Colonic mucosa (tissue), 4 donors: ENCODE measurements at places on chromosomes 5 and 9.

DNA sequence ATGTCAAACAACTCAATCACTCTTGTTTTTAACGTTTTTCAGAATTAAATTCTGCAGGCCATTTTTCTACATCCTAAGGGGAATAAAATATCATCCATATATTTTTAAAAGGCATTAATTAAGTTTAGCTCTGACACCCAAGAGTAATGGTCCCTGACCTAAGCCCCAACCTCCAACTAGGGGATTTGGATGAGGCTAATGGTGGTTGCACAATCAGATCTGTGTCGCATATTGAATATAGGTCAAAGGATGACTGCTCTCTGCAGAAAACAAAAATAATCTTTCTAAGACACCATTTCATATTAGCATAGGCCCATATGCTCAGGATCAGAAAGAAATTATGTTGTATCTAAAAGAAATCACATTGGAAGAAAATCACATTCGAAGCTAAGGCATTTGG lies 20.7 kb downstream of the CDH6 start:
- H3K27me3 ChIP-seq = no peaks in the 10 kb centered on the region
- H3K36me3 ChIP-seq = no peaks in the 10 kb centered on the region
- DNase-seq = no peak

GRCh38 chr5:109486200-109486804 lies 76.5 kb upstream of the PJA2 start:
- DNase-seq = no peak
- H3K4me3 ChIP-seq = no peak overlapping the region
- no peak overlapping the region for H3K27ac ChIP-seq
- no peaks in the 10 kb centered on the region for H3K36me3 ChIP-seq
- H3K4me1 ChIP-seq = peaks cover 9% of the 10 kb centered on the region

DNA sequence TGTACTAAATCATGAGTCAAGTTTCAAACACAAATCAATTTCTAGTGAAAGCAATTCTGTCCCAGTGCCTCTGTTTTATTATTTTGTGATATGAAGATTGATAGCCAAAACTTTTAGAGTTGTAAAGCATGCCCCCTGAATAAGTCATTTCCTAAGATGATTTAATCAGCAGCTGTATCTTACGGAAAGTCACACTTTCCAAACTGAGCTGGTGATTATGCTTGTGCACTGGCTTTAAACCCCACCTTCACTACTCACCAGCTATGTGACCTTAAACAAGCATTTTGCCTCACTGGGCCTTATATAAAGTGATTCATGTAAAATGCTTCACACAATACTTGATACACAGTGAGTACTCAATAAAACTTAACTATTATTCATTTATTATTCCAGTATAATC lies 78.1 kb downstream of the EDIL3 start:
- DNase-seq = no peak
- no peak overlapping the region for H3K4me3 ChIP-seq
- H3K36me3 ChIP-seq = no peaks in the 10 kb centered on the region
- no peak overlapping the region for H3K27ac ChIP-seq

- no peaks in the 10 kb centered on the region for H3K4me1 ChIP-seq
- no peak overlapping the region for H3K27ac ChIP-seq
- DNase-seq = no peak
- no peaks in the 10 kb centered on the region for H3K27me3 ChIP-seq
- no peak overlapping the region for H3K4me3 ChIP-seq
Measured at GRCh38 chr5:84779186-84779585, 394.5 kb upstream of the EDIL3 start.

DNA sequence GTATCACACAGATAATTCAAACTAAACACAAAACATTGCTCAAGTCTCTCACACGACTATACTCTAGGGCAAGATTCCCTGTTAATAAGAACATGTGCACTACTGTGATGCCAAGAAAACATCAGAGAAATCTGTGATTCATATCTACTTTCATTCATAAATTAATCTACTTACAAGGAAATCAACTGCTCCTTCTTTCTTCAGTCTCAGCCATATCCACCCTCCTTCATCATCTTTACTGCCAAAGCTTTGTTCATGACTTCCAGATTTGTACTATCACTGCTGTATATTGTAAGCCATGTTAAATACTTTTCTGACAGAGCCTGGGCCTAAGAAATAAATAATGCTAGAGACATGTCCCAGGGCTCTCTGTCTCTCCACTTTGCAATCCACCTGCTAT lies 35.1 kb downstream of the CTNNAL1 start:
- no peak for DNase-seq
- no peaks in the 10 kb centered on the region for H3K27me3 ChIP-seq
- no peaks in the 10 kb centered on the region for H3K36me3 ChIP-seq
- H3K4me1 ChIP-seq = no peaks in the 10 kb centered on the region
- H3K4me3 ChIP-seq = no peak overlapping the region

DNA sequence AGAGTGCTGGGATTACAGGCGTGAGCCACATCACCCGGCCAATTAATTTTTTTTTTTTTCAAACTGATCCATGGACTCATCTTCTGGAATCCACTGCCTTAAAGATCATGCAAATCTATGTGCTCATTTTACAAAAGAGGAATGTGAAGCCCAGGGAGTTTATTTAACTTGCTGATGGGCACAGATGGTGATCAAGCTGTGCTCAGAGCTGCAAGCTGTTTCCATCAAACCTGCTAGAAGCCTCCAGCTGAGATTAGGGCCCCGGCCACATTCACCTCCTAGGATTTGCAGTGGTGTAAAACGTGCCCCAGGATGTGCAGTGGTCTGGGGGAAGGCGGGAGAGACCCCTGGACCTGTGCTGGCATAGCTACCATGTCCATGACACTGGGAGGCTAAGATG lies 56.1 kb upstream of the TUT7 start:
- H3K4me3 ChIP-seq = no peak overlapping the region
- H3K27ac ChIP-seq = no peak overlapping the region
- H3K27me3 ChIP-seq = no peaks in the 10 kb centered on the region
- no peaks in the 10 kb centered on the region for H3K4me1 ChIP-seq
- no peak for DNase-seq
